Hepatic stellate cell (primary cell): ENCODE measurements at places on chromosomes 5 and 9.

DNA sequence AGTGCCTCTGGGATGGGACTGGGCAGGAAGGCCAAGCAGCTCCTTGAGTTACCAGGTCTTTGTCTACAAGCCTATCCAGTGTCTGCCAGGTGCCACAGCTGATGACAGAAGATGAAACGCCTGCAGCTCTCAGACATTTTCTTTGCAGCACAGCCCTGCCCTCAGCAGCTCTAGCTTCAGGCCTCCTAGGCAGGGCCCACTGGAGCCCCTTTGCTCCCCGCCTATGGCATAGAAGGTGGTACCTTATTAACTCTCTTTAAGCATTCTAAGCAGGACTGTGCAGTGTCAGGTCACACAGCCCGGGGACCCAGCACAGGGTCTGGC lies 1.3 kb upstream of the SKP1 start:
- DNase-seq, result no peak

GRCh38 chr9:98874721-98875255 lies 67.3 kb downstream of the GALNT12 start:
- no peak for DNase-seq

GRCh38 chr9:125494653-125494915 lies 212.4 kb downstream of the MAPKAP1 start:
- DNase-seq, result no peak

DNA sequence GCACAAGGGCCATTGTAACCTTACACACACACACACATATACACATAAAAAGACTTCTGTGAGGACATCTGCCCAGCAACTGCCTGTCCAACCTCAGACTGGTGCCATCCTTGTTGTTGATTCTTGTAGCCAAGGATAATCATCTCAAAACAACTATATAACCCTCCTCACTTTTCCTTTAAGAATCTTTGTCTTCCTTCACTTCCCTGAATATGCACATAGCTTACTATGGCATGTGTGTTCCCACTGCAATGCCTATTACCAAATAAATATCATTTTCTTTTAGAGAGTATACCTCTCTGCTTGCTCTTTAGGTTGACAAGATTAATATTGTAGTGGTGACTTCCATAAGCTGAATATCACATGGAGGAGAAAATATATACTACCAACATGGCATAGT lies 55.2 kb downstream of the APBA1 start:
- no peak for DNase-seq

GRCh38 chr5:154653418-154653763 lies 101.8 kb upstream of the LARP1 start:
- no peak for DNase-seq

DNA sequence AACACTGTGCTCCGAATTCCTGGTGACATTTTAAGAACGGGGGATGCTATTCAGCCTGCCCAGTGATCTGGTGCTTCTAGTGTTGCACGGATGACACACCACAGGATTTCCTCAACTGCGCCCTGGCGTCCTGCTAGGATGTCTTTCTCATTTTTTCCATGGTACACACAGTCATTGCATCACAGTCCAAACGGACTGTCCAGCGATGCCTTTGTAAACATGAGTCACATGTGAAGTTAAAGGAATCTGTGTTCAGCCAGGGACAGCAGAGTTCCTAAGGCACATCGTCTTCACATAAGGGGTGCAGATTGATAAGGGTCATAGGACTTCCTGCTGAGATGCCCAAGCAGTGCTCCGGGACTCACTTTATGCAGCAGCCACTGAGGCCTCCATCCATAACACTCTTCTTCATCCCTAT lies 9.3 kb upstream of the PTPN3 start:
- peak; percentile 61 for DNase-seq

GRCh38 chr5:65173130-65173525 lies 308.6 kb downstream of the ADAMTS6 start:
- DNase-seq, result no peak

DNA sequence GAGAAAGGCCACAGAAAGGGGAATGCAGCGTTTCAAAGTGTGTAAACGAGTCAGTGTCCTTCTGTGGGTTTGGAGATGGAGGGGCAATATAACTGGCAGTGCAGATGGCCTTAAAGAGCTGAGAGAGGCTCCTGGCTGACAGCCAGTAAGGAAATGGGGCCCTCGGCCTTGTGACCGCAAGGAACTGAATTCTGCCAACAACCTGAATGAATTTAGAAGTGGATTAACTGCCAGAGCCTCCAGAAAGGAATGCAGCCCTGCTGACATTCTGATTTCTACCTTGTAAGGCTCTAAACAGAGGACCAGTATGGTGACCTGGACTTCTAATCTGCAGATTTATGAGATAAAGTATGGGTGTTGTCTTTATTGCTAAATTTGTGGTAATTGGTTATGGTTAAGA lies 17.5 kb upstream of the NREP start:
- no peak for DNase-seq

DNA sequence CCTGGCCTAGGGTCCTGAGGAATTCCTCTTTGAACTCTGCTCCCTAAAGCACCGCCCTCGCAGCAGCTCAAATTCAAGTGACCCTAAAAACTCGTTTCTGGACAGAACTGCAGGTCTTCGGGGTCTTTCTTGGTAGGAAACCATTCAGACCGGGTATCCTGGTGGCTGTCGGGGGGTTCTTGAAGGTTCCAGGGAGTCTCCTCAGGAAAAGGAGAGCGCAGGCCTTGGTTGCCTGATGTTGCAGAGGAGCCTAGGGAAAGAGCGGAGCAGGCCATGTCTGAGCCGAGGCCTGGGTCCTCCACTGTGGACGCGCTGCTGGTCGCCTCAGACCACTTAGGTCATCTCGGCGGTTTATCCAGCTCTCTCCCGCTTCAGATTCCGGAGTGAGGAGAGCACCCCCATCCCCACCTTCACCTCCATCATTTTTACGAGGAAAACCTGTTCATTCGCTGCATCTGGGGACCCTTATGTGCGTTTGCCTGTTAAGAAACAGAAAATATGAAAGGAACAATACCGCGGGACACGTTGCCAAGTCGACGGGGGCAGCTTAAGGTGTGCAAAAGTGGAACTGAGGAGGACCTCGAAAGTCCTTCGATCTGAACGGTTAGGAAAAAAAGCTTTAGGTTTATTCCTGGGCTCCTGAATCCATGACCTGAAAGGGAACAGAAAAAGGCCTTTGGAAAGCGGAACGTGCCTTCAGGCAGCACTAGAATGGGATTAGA lies 299.4 kb downstream of the PARP8 start:
- DNase-seq, result no peak

DNA sequence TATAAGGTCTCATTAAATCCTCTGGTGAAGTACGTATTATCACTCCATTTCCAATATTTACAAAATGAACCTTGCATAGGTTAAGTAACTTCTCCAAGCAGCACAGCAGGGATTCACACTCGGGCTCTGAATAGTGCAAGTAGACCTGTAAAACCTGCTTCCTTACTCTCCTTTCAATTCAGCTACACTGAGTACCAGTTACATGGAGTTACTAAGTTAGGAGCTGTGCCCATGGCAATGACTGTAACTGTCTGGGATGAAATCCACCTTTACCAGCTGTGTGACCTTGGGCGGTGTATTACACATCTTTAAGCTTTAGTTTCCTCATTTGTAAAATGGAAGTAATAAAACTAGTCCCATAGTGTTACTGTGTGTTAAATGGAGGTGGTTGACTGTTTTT lies 15.9 kb upstream of the MOB3B start:
- DNase-seq, result no peak

GRCh38 chr9:121582641-121583040 lies 68.8 kb upstream of the DAB2IP start:
- no peak for DNase-seq

GRCh38 chr5:67033880-67034651 lies 162.5 kb downstream of the CD180 start:
- DNase-seq, result no peak

- DNase-seq, result no peak
Observed at GRCh38 chr5:72849546-72849945, 33.1 kb downstream of the TNPO1 start.

DNA sequence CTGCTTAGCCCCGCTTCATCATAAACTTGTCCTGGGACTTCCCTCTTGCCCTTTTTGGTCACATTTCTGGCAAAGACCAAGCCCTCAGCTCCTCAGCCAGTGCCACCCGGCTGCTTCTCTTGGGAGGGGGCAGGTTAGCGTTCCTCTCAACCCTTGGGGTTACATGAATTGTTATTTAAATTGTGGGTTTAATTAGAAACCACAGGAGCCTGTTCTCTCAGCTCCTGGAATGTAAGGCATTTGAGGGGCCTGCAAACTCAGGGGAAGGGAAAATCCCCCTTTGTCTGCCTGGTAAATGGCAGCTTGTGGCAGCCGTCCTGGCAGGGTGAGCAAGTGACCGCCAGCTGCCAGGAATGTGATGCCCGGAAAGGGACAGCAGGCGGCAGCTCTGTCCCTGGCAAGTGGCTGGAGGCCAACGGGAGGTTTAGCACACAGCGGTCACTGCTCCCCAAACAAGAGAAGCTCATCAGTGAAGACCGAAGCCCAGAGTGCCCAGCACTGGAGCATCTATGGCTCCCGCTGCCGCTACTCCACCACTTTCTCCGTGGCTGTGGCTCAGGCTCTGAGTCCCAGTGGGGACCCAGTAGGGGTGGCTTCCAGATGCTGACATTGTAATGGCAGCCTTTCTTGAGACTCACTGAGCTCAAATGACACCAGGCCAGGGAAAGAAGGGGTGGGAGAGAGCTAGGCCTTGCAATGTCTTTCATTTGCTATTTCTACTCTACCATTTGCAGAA lies 51.7 kb downstream of the SHB start:
- no peak for DNase-seq

- DNase-seq, result no peak
Observed at GRCh38 chr9:100394816-100395215, 32.1 kb upstream of the MSANTD3 start.

DNA sequence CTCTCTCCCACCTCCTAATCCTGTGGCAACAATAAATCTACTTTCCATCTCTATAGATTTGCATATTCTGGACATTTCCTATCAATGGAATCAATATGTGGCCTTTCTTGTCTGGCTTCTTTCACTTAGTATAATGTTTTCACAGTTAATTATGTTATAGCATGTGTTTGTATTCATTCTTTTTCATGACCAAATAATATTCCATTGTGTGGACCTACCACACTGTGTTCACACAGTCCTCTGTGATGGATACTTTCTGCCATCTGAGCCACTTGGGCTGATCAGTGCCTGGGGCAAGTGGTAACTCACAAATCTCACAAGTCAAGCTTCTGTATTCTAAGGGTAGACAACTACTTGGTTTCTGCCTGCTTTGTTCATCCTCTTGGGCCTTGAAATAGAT lies 48.7 kb upstream of the POMT1 start:
- no peak for DNase-seq

- no peak for DNase-seq
Observed at GRCh38 chr5:82692826-82693225, 384.4 kb downstream of the TMEM167A start.

DNA sequence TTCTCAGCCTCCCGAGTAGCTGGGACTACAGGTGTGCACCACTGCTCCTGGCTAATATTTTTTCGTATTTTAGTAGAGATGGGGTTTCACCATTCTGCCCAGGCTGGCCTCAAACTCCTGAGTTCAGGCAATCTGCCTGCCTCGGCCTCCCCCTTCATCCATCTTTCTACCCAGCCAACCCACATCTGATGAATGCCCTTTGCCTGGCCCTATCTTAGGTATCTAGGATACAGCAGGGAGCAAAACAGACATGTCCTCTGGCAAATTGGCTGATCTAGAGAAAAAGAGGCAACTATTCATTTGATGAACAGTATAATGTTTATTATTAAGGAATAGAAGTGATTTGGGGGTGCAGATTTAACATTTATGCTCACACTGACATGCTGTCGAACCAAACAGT lies 123.0 kb downstream of the TRIO start:
- no peak for DNase-seq
